ENCODE measurements at places on chromosomes 5 and 9.

DNA sequence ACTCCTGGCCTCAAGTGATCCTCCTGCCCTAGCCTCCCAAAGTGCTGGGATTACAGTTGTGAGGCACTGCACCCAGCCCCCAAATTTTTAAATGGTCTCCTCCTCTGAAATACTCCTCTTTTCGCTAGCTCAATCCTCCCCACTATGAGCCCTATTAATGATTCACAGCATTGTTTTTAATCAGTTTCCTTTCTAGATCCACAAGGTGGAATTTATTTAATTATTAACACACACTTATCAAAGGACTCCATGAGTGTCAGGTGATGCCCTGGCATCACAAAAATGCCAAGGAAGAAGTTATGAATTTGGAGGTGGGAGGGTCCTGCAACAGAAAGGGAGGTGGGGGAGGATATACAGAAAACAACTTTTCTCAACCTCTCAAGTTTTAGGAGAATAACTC lies 806.5 kb downstream of the PRELID2 start:
- DNase-seq: no peak

GRCh38 chr9:87607859-87608258 lies 110.2 kb downstream of the DAPK1 start:
- no peak for DNase-seq

DNA sequence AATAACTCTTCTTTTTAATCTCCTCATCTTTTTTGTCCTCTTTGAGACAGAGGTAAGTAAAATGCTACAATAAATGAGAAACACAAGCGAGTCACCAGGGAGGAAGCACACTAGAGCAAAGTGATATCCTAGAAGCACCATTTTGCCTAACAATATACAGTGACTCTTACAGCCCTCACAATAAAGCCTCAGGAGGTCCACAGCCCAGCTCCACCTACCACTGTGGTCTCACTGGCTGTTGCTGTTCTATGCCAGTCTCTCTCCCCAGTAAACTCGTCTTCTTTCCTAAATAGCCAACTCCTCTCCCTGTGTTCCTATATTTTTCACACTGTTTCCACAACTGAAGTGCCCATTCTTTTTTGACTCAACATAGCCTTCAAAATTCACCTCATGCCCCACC lies 44.3 kb downstream of the TNFSF15 start:
- DNase-seq: no peak

- DNase-seq: no peak
Measured at GRCh38 chr5:16619136-16619535, 2.3 kb upstream of the RETREG1 start.

DNA sequence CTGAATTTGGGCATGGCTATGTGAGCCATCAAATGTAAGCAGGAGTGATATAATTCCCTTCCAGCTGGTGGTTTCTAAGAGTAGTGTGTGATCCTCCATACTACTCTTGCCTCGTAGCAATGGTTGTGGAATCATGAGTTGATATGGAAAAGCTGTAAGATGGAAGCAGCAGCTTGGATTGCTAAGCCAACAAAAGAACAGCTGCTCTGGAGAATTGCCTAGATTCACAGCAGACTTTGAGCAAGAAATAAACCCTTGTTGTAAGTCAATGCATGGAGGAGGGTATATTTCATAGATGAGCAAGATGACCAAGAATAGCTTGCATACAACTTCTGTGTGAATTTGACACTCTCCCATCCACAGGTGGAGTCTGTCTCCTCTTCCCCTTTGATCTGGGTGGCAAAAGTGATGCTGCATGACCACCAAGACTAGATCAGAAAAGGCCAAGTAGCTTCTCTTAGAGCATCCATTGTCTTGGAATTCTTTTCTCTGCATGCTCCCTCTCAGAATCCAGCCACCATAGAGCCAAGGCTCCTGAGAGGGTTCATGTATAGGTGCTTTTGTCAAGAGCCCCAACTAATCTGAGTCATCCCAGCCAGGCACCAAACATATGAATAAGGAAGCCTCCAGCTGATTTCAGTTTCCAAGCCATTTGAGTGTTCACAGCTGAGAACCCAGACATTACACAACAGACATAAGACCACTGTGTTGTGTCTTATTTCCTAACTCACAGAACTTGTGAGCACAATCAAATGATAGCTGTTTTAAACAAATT lies 79.0 kb downstream of the PRLR start:
- DNase-seq: no peak

GRCh38 chr9:128419061-128419925 lies 1.4 kb upstream of the CERCAM start:
- DNase-seq: no peak

- DNase-seq: no peak
Measured at GRCh38 chr9:120791161-120791560, 2.1 kb downstream of the FBXW2 start.
